Progenitor cell of endocrine pancreas (in vitro differentiated cells): ENCODE measurements at places on chromosomes 5 and 9. TPM values are rescaled to one million over a fixed set of nuclear protein-coding genes. Genes with fewer than 3 reads are reported as not detected.

SMIM32 gene
- 0.79 and 1.1 TPM in 2 replicates for total RNA-seq

ARL14EPL gene
- not detected in 2 replicates for total RNA-seq

CNTNAP3B gene
- 7.0 and 7.4 TPM in 2 replicates for total RNA-seq

SPATA31C1 gene
- total RNA-seq, result not detected in 2 replicates

SMU1 gene
- total RNA-seq, result 25.2 and 25.4 TPM in 2 replicates

PCDHB15 gene
- 8.3 and 9.5 TPM in 2 replicates for total RNA-seq

GRCh38 chr9:121138561-121138960 is 63.1 kb downstream of the RAB14 start:
- no peak for DNase-seq

- DNase-seq, result no peak
Measured at GRCh38 chr5:44365345-44365744, 23.9 kb downstream of the FGF10 start.

- DNase-seq, result no peak
Measured at GRCh38 chr9:76654575-76654974, 109.7 kb upstream of the PCA3 start.

- DNase-seq, result no peak
Measured at GRCh38 chr5:41787265-41787664, 83.0 kb downstream of the OXCT1 start.

- DNase-seq, result peak; percentile 94
Measured at GRCh38 chr9:112333639-112334431, 416 bp upstream of the PTBP3 start.

DNA sequence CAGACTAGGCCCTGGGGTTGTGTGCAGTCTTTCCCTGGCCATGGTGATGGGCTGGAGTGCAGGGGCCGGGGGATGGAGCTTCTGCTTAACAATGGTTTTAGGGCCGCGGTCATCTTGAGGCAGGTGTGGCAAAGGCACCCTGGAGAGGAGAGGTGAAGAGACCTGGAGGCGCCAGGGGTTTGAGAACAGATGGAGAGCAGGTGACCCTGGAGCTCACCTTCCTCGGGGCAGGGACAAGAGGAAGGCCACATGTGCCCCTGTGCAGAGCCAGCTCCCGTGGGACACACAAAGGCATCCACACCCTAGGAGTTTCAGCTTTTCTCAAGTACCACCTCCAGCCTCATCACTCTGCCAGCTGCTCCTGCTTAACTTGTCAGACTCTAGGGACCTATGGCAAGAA is 46.4 kb upstream of the SH3GL2 start:
- DNase-seq, result no peak

- no peak for DNase-seq
Measured at GRCh38 chr5:1961952-1962595, 79.3 kb upstream of the IRX4 start.

DNA sequence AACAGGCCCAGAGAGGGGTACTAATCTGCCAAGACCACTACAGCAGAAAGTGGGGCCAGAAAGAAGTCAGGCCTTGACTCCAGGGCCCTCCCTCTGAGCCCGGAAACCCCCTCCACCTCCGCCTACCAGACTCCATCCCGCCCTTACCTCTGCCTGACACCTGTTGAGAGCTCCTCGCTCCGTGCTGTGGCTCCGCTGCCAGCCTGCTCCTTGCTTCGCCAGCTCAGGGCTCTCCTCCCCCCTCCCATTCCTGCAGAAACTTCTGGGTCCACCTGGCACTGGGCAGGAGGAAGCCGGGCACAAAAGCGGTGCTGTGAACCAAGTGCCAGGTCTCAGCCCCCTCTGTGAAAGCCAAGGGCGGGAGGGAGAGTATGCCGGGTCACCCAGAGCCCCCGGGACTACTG is 6.4 kb upstream of the ST6GALNAC6 start:
- DNase-seq, result no peak

DNA sequence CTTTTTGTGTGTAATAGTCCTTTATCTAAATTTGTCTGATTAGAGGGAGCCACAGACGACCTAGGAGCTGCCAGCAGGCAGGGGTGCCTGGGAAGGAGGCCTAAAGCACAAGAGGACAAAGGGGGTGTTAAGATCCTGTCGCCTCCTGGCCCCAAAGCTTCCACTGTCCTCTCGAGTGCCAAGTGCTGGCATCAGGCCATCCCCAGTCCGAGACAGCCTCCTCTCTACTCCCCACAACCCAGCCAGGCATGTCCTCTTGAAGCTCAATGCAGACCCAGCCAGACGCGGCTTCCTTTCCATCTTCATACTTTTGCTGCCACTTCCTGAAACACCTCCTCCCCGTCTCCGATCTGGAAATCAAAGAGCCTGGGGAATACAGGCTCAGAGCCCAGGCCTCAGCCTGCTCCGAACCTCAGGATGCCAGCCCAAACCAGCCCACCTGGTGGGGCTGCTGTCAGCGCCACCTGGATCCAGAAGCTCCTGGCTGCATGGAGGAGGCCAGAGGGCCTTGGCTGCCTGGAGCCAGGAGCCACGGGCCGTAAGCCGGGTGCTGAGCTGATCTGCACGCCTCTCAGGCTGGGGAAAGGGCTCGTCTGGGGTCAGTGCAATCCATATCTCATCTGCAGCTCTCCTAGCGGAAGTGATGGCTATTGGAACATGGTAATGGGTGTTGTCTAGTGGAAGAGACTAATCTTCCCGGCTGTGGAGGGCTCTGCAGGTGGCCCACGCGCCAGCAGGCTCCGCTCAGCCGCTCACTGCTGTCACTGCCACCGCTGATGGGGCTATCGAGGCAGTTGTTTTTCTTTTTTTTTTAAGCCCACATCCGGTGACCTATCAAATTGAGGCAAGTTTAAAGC is 60.2 kb upstream of the FUBP3 start:
- no peak for DNase-seq

- no peak for DNase-seq
Measured at GRCh38 chr9:75414371-75415160, 326.3 kb downstream of the OSTF1 start.

DNA sequence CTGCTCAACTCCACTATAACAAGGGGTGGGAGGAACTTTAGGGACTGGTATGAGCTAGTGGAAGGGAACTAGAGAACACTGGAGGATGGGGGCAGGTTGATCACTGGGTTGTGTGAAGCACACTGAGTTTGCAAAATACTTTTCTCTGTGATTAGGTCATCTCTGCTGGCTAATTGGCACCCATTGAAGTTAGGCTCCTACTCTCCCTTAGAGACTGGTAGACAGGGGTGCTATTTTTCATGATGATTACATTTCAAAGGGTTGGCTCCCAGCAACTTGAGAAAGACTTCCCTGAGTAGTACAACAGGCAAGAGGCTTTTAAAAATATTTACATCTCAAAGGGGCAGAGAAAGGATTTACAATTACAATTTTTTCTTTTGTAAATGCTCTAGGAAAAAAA is 50.4 kb upstream of the MTAP start:
- DNase-seq, result no peak

GRCh38 chr9:69569738-69570451 is 102.3 kb downstream of the APBA1 start:
- DNase-seq, result no peak

DNA sequence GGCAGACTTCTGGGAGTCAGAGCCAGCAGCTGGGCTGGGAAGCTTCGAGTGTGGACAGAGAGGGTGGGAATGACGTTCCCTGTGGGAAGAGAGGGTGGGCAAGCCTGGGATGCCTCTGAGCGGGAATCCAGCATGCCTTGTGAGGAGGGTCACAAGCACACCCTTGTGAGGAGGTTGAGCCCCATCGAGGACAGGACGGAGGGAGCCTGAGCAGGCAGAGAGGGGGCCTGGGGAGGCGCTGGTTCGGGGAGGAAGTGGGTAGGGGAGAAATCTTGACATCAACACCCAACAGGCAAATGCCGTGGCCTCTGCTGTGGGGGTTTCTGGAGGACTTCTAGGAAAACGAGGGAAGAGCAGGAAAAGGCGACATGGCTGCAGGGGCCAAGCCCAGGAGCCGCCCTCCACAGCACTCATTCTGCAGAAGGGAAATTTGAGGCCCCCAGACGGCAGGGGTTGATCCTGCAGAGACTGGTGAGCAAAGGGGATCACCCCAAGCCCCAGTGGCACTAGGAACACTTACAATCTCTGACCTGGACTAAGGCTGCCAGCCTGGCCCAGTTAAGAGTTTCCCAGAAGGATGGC is 1.1 kb upstream of the IL13 start:
- DNase-seq, result no peak

DNA sequence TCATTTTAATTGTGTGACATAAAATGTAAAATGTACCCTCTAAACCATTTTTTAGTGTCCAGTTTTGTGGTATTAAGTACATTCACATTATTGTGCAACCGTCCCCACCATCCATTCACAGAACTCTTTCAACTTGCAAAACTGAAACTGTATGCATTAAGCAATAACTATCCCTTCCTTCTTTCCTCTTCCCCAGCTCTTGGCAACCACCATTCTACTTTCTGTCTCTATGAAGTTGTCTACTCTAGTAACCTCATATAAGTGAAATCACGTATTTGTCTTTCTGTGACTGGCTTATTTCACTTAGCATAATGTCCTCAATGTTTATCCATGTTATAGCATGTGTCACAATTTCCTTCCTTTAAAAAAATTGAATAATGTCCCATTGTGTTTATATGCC is 142.4 kb downstream of the C9orf152 start:
- no peak for DNase-seq

- DNase-seq, result no peak
Measured at GRCh38 chr5:161299053-161299452, 247.5 kb downstream of the GABRB2 start.

DNA sequence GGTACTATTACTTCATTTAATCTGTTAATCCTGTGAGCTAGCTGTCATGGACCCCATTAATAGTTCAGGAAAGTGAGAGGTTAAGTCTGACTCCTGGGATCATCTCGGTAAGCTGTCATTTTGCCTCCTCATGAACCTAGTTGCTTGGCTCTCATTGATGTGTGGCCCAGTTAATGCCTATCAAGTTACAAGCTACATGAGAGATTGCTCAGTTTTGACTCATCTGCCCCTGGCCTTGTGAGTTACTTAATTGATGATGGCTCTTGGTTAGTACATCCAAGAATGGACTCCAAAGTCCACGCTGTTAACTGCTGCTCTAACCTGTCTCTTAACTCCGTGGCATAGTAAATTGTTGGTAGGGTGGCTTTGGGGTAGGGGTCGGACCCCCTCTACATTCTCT is 23.9 kb downstream of the LARP1 start:
- DNase-seq, result no peak

DNA sequence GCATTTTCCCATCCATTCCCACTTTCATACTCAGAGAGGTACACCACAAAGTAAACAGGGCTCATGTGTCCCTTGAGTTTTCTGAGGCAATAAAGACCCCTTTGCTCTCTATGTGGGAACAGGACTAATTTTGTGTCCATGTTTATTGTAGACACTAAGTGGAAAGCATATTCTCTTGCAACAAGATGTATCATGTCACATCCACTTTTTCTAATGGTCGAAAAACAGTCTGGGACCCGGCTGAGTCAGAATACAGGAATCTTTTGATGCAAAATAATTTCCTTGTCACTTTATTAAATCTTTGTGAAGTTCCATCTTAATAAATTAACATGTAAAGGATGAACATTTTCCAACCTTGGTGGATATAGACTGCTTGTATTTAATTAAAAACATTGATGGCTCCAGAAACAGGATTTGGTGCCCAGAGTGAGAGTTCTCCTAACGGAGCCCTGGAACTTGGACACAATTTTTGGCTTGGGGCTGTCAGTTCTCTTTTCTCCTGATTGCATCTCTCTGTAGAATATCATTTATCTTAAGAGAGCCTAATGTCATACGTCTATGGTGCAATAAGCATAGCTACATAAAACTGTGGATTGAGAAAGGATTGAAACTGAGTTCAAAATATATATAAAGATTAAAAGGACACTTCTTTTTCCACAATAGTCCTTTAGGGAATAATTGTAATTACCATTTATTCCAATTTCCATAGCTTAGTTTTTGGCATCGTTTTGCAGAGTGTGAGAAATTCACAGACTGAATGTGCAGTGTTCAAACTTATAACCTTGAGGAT is 1116.7 kb upstream of the SEMA6A start:
- DNase-seq, result no peak

GRCh38 chr9:101711330-101711941 is 27.0 kb downstream of the GRIN3A start:
- no peak for DNase-seq

- no peak for DNase-seq
Measured at GRCh38 chr5:75509546-75509945, 1.9 kb downstream of the CERT1 start.

GRCh38 chr9:114060070-114060469 is 18.0 kb downstream of the AMBP start:
- no peak for DNase-seq

DNA sequence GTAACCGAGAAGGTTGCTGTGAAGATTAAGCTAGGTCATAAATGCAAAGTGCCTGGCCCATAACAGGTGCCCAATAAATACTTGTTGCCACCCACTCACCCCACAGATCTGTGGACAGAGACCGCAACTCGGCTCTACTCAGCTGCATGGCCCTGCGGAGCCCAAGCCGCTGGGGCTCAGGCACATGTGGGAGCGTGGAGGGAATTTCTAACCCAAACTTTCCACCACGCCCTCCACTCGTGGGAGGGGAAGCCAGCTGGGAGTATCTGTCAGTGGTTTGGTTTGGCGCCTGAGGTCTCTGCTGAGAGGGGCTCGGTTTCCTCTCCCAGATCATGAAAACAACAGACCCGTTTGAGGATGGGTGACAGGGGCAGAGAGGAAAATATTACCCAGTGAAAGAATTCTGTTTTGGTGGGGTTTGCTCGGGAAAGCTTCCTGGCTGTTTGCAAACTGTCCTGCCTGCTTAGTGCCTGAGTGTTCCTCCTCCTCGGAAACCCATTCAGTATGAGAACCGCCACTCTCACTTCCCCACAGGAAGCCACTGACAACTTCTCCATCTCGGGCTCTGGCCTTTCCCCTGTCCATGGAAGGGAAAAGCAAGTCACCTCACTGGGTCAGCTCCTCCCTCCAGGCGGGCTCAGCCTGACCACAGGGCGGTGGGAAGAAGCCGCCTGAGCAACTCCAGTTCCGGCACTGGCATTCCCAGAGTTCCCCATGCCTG is 60.1 kb downstream of the RGS3 start:
- DNase-seq, result no peak

GRCh38 chr5:5221724-5222123 is 81.6 kb downstream of the ADAMTS16 start:
- DNase-seq, result no peak

DNA sequence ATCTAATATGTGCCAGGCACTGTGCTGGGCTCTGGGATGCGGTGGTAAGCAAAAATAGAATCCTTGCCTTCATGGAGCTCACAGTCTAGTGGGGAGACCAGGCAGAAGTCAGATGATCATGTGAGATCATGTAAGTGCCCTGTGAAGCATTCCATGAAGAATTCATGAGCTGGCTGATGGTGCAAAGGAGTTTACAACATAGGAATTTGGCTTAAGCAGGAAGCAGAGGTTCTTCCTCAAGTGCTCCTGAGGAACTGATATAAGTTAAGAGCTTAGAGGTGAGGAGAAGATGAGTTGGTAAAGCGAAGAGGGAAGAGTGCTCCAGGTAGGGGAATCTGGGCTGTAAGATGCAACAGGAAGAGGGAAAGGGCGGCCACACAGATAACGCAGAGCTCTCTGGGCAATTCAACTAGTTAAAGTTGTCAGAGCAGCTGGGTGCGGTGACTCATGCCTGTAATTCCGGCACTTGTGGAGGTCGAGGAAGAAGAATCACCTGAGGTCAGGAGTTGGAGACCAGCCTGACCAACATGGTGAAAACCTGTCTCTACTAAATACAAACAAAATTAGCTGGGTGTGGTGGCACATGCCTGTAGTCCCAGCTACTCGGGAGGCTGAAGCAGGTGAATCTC is 78.5 kb upstream of the SPATA31D4 start:
- no peak for DNase-seq

GRCh38 chr5:97627272-97627671 is 444.2 kb upstream of the RIOK2 start:
- DNase-seq, result no peak
